ENCODE measurements at places on chromosomes 4 and X.

GRCh38 chr4:112817933-112818593 is 181.1 kb downstream of the LARP7 start:
- peak; percentile 92 for ATAC-seq

GRCh38 chr4:115154826-115155225 is 41.4 kb upstream of the NDST4 start:
- no peak for ATAC-seq

GRCh38 chr4:156654410-156654809 is 317.2 kb downstream of the PDGFC start:
- ATAC-seq, result no peak

DNA sequence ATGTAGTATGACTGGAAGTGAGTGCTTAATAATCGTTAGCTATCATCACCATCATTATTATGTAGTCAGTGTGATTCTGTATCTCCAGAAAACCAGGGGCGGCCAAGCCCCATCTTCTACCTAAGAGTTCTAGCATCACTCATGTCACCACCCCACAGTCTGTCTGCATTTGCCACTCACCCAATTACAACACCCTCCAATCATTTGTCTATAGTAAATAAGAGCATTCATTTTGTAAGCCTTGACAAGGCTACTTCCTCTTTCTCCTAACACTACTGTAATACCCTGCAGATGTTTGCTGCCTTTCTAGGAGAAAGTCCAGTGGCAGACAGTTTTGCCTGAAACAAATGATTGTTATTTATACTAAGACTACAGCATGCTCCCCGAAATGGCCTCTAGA is 15.8 kb upstream of the IL21 start:
- ATAC-seq, result no peak

GRCh38 chrX:31287861-31288260 is 216.0 kb upstream of the FTHL17 start:
- no peak for ATAC-seq

- peak; percentile 54 for ATAC-seq
Observed at GRCh38 chr4:30385650-30386049, 334.5 kb upstream of the PCDH7 start.

DNA sequence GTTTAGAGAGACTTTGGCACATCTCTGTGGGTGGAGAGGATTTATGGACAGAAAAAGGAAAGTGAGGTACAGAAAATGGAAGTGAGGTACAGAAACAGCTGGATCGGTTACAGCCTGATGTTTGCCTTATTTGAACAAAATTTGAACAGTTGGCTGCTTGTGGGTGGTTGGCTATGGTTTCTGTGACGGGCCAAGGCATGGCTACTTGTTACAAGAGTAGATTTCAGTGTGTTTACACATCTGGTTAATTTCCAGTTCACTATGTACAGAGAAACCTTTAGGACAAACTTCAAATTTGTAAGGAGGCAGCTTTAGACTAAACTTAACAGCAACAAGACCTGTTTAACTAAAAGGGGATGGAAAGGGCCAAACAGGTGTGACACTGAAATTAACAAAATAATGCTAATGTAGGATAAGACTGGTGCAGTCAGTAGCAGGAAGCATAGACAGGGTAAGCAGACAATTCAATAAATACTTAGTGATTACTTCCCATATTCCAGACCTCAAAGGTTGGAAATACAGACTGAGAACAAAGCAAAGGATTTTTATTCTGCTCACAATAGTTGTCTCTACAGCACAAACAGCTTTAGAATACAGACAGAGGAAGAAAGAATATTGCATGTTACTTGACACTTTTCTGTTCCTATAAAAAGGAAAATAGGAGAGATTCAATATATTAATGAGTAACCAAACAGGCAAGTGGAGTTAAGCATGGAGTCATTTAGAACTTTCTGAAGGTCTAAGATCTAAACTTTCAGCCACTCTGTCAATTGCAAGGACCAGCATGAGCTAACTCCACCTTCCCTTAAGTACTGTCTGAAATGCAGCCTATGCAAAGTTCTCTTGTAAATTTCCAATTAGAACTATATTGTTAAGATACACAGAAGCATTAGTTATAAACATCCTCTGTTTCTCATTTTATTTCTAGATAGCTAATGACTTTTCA is 294.4 kb upstream of the FAT4 start:
- ATAC-seq, result no peak

GRCh38 chr4:110106931-110107296 is 91.5 kb downstream of the ELOVL6 start:
- peak; percentile 38 for ATAC-seq

DNA sequence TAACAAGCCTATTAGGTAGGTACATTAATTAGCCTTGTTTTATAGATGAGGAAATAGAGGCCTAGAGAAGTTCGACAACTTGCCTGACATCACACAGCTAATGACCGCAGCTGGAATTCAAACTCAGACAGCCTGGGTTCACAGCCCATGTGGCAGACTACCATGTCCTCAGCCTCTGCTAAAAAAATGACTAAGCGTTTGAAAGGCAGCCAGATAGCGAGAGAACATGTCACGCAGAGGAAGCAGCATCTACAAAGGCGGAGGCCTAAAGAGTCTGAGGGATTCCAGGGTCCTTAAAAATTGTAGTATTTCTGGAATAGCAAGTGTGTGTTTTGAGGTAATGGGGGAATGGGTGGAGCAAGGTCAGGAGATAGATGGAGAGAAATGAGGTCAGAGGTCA is 33.2 kb upstream of the BMP15 start:
- ATAC-seq, result no peak

DNA sequence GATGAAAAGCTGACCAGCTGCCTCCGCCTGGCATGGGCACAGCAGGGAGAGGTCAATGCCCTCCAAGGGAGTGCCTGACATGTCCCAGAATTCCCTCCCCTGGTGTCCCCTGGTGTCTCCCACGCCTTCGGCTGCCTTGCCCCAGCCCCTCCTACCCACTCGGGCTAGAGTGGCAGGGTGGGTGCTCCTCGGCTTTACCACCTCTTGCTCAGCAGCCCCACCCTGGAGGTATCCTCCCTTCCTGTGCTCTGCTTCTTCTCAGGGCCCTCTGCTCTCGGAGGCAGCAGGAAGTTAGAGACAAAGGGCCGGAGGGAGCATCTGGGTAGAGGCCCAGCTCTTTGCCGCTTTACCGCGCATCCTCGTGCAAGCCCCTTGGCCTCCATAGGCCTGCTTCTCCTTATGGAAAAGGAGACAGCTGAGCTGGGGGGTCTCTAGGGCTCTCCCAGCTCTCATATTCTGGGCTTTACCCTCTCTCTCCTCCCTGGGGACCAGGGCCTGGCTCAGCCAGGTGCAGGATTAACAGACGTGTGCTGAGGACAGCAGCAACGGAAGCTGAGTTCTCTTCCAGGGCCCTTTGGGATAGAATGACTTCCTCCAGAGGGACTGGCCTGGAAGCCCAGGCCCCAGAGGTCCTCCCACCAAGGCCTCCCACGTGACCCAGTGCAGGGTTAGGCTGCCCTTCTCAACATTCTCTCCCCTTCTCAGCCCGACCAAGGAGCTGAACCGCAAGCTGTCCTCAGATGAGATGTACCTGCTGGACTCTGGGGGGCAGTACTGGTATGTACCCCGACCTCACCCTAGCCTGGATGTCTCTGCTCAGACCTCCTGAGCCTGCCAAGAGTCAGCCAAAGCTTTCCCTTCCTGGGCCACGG is 17.2 kb downstream of the XPNPEP2 start:
- no peak for ATAC-seq

DNA sequence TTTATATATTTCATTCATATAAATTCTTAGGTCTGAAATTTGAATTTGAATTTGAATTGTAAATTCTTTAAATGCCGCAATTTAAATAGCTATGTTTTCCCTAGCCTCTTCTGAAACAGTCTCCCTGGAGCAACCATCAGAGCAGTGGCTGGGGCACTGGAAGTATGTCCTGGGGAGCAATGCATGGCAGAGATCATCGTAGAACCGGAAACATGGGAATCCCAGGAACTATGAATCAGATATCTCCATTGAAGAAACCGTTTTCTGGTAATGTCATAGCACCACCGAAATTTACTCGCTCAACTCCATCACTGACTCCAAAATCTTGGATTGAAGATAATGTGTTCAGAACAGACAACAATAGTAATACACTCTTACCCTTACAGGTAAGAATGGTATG is 4.9 kb downstream of the CPEB2 start:
- ATAC-seq, result no peak

GRCh38 chr4:86184901-86185285 is 175.0 kb downstream of the MAPK10 start:
- ATAC-seq, result no peak

DNA sequence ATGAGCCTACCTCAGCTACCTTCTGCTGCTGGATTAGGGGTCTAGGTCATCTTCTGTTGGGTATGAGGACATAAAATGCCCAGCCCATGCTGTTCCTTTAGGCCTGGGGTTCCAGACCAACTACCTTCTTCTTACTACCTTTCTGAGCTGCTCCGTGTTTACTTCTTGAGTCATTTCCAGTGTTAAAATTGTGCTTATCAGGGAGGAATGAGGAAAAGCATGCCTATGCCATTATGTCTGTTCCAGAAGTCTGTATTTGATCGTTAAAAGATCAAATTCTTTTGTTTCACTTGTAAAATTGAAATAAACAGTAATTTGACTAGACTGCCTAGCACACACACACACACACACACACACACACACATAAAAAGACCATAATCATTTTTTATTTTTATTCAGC is 1912.7 kb upstream of the TENM3 start:
- no peak for ATAC-seq

- ATAC-seq, result no peak
Observed at GRCh38 chrX:24702362-24703184, 8.9 kb downstream of the POLA1 start.

GRCh38 chr4:79178760-79179159 is 147.1 kb downstream of the NAA11 start:
- peak; percentile 42 for ATAC-seq

DNA sequence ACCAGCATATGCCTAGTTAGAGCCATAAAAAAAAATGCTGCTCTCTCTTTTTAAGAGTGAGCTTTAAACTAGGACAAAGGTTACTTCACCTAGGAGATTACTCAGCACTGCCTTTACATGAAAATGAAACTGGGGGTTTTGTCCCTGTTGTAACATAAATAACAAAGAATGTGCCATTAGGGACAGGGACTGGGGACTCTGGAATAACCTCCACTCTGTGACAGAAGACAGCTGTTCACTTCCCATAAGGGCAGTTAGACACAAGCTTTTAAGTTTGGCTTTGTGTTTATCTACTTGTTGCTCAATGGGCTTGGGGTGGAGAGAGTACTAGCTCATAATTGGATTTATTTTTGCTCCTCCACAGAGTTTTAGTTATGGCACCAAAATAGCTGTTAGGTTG is 11.9 kb downstream of the ENPEP start:
- ATAC-seq, result no peak
